ENCODE measurements at places on chromosomes 16 and 17. TPM values are rescaled to one million over a fixed set of nuclear protein-coding genes. Genes with fewer than 3 reads are reported as not detected.

DNA sequence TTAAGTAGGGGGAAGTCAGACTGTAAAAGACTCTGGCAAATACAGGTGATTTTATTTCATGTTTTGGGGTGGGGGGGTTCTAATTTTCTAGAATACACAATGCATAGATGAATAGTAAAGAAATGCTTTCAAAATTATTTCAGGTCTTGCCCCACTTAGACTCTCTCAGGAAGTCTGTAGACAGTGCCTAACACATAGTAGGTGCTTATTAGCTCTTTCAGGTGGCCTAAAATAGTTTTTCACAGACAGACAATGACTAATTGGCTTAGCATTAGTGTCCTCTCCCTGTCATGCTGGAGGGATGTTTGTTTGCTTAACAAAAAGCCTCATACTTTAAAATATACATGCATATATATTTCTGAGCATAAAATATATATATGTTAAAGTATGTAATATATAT lies 366.0 kb downstream of the SOX9 start:
- H3K27ac ChIP-seq: no peak overlapping the region
- H3K4me3 ChIP-seq: no peak overlapping the region
- peaks cover 20% of the 10 kb centered on the region for H3K36me3 ChIP-seq
- H3K27me3 ChIP-seq: no peaks in the 10 kb centered on the region
- no peak for DNase-seq

DNA sequence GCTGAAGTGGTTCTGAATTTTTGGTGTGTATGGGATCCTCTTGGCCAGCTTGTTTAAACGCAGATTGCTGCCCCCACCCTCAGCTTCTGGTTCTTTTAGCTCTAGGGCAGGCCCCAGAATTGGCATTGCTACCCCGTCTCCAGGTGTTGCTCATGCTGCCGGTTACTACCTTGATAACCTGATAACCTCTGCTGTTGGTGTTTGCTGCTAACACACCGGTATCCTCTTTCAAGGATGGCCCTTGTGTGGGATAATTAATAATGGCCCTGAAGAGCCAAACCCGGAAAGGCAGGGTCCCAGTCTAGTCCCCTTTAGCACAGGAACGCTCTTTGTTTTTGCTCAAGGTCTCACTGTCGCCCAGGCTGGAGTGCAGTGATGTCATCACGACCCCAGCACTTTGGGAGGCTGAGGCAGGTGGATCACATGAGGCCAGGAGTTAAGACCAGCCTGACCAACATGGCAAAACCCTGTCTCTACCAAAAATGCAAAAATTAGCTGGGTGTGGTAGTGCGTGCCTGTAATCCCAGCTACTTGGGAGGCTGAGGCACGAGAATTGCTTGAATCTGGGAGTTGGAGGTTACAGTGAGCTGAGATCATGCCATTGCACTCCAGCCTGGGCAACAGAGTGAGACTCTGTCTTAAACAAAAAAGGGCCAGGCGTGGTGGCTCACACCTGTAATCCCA lies 1.3 kb upstream of the ST3GAL2 start:
- no peaks in the 10 kb centered on the region for H3K36me3 ChIP-seq
- peaks cover 28% of the 10 kb centered on the region for H3K4me1 ChIP-seq
- DNase-seq: no peak
- H3K4me3 ChIP-seq: peak overlapping the region; percentile 96
- H3K27ac ChIP-seq: peak overlapping the region; percentile 11
- peaks cover 5% of the 10 kb centered on the region for H3K27me3 ChIP-seq

GNPTG gene
- 55.6 TPM for total RNA-seq

DNA sequence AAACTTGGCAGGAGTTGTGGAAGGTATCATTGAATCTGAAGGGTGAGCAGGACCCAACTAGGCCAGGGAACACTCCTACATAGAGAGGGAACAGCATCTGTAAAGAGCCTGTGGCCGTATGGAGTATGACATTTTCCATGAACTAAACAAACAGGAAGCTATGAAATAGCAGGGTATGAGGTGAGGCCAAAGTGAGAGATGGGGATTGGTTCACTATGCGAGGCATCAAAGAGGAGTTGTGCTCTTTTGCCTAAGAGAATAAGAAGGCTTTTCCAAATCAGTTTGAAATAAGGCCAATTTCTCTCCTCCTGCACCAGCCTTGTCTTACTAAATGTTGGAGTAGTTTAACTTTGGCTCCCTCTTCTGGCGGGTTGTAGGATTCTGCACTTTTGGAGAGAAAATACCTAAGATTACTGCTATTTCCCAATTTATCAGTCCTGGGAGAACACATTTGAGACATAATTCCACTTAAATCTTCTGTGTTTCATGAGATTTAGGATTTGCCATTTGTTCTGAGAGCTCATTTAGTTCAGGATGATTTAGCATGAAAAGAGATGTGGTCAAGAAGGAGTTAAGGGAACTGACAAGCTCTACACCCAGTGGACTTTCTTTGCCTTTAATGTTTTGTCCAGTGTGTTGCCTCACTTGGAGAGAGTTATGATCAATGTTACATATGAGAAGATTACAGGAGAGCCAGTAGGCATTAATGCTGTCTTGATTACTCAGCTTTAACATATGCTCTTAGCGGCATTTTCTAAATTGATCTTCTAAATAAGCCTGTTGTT lies 55.4 kb downstream of the TNRC6C start:
- no peak for DNase-seq
- no peak overlapping the region for H3K27ac ChIP-seq
- no peaks in the 10 kb centered on the region for H3K27me3 ChIP-seq
- H3K4me1 ChIP-seq: peaks cover 7% of the 10 kb centered on the region

TP53TG3C gene
- total RNA-seq: not detected

DNA sequence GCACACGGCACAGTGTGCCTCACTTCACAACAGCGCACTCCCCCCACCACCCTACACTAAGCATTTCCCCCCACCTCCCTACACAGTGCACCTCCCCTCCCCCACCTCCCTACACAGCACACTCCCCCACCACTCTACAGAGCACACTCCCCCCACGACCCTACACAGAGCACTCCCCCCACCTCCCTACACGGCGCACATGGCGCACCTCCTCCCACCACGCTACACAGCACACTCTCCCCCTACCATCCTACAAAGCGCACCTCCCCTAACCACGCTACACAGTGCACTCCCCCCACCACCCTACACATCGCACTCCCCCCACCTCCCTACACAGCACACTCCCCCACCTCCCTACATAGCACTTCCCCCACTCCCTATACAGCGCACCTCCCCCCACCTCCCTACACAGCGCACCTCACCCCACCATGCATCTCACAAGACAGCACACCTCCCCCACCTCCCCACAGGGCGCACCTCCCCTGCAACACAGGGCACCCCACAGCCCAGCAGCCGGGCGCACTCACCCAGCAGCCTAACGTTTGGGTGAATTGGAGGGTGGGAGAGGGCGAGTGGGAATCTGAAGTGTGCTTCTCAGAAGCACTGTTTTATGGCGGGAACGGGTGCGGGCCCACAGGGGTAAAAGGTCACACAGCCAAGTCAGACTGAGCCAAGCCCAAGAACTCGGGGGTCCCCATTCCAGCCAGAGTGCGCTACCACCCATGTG lies 10.3 kb downstream of the KNOP1 start:
- no peak overlapping the region for H3K4me3 ChIP-seq
- no peak for DNase-seq
- peaks cover 36% of the 10 kb centered on the region for H3K36me3 ChIP-seq
- no peak overlapping the region for H3K27ac ChIP-seq

HS3ST6 gene
- total RNA-seq: 1.3 TPM

DNA sequence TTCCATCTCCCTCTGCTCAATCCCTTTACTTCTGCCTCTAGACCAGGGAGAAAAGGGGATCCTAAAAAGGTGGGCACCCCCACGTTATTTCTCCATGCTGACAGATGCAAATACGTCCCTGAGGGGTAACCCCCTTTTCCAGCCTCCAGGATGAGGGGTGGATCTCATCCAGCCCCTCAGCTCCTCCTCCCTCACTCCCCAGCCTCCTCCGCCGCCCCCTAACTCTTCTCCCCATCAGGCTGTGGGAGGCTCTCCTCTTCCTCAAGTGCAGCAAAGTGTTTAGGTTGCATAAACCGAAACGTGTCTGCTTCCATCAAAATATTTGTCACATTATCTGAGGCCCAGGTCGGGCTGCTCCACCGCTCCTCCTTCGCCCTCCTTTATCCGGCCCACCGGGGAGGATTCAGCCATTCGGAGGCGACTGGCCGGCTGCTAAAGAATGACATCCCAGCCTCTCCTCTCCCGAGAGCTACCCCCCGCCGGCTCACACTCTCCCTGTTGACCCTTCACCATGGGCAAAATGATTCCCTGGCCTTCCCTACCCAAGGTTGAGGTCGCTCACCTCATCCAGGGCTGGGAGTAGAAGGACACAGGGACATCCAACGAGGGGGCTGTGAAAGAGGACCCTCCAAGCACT lies 1.2 kb upstream of the C1QL1 start:
- H3K27ac ChIP-seq: peak overlapping the region; percentile 36
- peaks cover 86% of the 10 kb centered on the region for H3K27me3 ChIP-seq
- peak overlapping the region; percentile 88 for H3K4me3 ChIP-seq
- no peaks in the 10 kb centered on the region for H3K36me3 ChIP-seq
- no peak for DNase-seq

TMEM100 gene
- total RNA-seq: 21.4 TPM

PABPN1L gene
- 0.31 TPM for total RNA-seq

CACNG3 gene
- not detected for total RNA-seq

PRSS33 gene
- 0.39 TPM for total RNA-seq

HAGHL gene
- 8.5 TPM for total RNA-seq

DNA sequence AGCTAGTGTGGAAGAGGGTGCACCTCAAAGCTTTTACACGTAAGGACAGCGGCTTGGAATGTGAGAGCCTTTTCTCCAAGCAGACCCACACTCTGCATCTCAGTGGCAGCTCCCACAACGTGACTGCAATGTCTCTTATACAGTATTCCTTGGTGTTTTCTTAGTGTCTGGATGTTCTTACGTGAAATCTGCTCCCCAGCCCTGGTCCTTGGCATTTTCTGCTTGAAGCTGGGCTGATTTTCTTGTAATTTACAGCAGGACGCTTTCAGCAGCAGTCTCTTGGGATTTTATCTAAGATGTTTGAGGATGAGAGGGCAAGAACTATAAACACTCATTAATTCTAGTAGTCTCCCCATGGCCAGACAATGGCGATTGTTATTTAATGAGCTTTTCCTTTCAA lies 12.1 kb upstream of the POLR3E start:
- peaks cover 19% of the 10 kb centered on the region for H3K36me3 ChIP-seq
- H3K27me3 ChIP-seq: no peaks in the 10 kb centered on the region
- DNase-seq: no peak
- H3K4me1 ChIP-seq: peaks cover 7% of the 10 kb centered on the region

GRCh38 chr17:33038740-33039139 lies 47.1 kb downstream of the SPACA3 start:
- no peaks in the 10 kb centered on the region for H3K4me1 ChIP-seq
- no peak overlapping the region for H3K4me3 ChIP-seq
- H3K36me3 ChIP-seq: no peaks in the 10 kb centered on the region

KRT28 gene
- not detected for total RNA-seq

DNA sequence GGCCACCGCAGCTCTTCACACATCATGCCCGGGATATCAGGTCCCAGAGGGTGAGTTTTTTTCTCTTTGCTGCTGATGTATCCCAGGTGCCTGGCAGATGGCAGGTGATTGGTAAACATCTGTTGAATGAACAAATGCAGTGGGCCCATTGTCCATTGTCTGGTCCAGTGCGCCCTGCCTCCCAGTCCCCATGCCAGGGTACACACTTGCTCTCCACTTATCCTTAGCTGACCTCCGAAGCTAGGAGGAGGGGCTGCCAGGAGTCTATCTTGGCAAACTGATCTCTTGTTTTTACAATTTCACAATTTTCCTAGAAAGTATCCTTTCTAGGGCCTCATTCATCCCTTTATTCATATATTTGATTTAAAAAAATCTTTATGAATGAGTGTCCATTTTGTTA lies 196.0 kb downstream of the RAB11FIP4 start:
- H3K27ac ChIP-seq: no peak overlapping the region
- no peaks in the 10 kb centered on the region for H3K36me3 ChIP-seq
- H3K4me1 ChIP-seq: no peaks in the 10 kb centered on the region
- no peak for DNase-seq

All from type B pancreatic cell (in vitro differentiated cells).